ELF-1 (cell line): ENCODE measurements at places on chromosomes 2 and 18.

GRCh38 chr2:231667496-231667895 is 40.8 kb upstream of the PTMA start:
- DNase-seq = no peak

GRCh38 chr2:207960911-207961310 is 64.4 kb downstream of the PLEKHM3 start:
- no peak for DNase-seq

DNA sequence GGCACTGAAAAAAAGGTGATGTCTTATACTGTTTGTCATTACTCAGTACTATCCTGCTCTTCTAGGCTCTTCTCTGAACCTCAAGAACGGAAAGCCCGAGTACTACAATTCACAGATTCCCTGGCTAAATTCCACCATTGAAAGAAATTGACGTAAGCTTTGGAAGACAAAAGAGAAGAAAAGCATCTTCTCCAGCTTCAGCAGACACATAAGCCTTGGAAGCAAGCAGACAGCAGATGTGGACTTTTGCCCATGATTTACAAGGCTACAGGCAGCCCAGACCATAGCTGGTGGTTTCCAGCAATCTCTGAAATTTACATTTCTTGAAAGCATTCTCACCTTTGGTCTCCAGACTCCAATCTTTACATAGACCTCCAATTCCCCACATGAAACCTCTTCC is 289.0 kb downstream of the C1D start:
- DNase-seq = no peak

DNA sequence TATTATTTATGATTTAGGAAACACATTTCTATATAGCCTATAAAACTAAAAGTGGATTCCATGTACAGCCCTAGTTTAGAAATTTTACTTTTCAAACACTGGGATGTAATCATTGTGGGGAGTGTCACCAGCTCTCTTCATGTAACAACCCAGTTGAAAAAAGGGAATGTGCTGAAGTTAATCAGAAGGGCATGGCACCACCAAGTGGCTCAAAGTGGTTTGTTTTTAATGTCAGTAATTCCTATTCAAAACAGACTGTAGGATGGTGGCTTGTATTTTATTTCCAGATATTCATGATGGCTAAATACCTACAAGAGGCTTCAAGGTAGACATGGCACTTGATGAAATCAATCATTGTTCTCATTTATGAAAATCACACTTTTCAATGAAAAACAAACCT is 58.1 kb upstream of the TMEM182 start:
- peak; percentile 7 for DNase-seq

DNA sequence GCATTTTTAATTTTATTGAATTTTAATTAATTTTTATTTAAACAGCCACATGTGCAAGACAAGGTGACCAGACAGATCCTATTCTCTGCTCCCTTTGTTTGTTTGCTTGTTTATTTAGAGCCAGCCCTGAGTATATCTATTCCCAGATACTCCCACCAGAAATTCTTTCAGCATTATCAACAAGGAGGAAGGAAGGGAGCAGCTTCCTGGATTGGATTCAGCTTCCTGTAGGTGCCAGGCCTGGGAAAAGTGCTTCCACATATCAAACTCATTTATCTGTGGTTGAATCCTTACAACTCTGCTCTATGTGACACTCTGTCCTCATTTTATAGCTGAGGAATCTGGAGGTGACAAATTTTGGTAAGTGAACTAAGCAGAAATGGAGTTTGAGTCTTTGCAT is 60.5 kb upstream of the KLF7 start:
- no peak for DNase-seq

GRCh38 chr18:24763765-24764513 is 303.5 kb downstream of the HRH4 start:
- no peak for DNase-seq

- peak; percentile 66 for DNase-seq
Measured at GRCh38 chr18:23716516-23716915, 27.3 kb downstream of the LAMA3 start.

DNA sequence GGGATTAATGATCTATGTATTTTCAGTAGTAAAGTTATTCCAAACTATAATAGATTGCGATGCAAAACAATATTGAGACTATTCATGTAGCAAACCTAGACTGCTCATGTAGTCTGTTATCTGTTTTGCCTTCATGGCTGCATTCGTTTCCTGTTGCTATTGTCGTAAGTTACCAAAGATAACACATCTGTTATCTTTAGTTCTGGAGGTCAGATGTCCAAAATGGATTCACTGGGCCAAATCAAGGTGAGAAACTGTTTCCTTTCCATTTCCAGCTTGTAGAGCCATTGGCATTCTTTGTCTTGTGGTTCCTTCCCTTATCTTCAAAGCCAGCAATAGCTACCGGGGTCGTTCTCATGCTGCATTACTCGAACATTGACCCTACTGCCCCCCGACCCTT is 20.9 kb downstream of the ITGAV start:
- DNase-seq = no peak

- DNase-seq = no peak
Measured at GRCh38 chr2:202064881-202065230, 8.2 kb upstream of the KIAA2012 start.

- DNase-seq = no peak
Measured at GRCh38 chr2:131011486-131011885, 81.8 kb downstream of the FAM168B start.

GRCh38 chr2:237934186-237934585 is 32.6 kb upstream of the UBE2F start:
- peak; percentile 33 for DNase-seq

DNA sequence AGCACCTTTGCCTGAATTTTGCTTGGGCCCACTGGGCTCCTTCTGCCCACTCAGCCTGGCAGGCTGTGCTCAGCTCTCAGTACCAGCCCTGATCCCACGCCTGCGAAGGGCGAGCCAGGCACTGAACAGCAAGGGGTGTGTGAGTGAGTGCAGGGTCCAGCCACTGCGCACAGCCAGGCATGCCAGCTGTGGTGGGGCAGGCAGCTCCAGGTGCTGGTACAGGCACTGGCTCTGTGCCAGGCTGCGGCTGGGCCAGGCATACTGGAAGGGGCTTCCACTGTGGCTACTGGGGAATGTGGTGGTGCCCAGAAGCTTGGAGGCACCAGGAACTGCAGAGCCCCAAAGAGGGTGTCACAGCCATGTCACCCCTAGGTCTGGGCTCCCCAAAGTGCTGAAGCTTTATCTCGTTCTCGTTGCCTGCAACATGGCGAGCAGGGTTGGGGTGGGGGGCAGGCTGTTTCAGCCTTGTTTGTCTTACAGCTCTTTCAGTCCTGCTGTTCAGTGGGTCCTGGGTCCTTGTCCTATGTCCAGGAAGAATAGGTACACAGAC is 8.8 kb downstream of the DYSF start:
- DNase-seq = no peak

GRCh38 chr2:38922902-38923301 is 33.2 kb downstream of the ARHGEF33 start:
- DNase-seq = no peak

- DNase-seq = peak; percentile 25
Measured at GRCh38 chr18:45782662-45783061, 42.8 kb upstream of the SIGLEC15 start.

GRCh38 chr18:45277908-45278307 is 337.4 kb upstream of the SLC14A2 start:
- DNase-seq = no peak

- DNase-seq = no peak
Measured at GRCh38 chr2:65658881-65659280, 226.5 kb upstream of the SPRED2 start.

GRCh38 chr18:57209713-57210106 is 62.8 kb downstream of the BOD1L2 start:
- DNase-seq = no peak

DNA sequence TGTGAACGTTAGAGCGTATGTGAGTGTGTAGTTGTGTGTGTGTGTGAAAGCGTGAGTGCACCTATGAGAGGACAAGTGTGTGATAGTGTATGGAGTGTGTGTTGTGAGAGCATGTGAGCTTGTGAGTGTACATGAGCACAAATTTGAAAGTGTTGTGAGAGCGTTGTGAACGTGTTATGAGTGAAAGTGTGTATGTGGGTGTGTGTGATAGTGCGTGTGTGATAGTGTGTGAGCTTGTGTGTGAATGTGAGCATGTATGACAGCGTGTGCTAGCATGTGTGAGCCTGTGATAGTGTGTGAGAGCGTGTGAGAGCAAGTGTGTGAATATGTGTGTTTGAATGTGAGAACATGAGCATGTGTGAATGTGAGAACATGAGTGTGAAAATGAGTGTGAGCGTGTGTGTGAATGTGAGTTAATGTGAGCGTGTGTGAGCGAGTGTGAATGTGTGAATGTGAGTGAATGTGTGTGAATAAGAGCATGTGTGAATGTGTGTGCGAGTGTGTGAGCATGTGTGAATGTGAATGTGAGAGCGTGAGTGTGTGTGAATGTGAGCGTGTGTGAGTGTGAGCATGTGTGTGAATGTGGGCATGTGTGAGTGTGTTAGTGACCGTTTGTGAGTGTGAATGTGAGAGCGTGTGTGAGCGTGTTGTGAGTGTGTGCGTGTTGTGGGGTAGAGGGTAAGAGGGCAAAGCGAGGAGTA is 25.0 kb downstream of the RALB start:
- DNase-seq = no peak

- peak; percentile 51 for DNase-seq
Measured at GRCh38 chr2:202418511-202418910, 42.4 kb downstream of the BMPR2 start.

- no peak for DNase-seq
Measured at GRCh38 chr2:230636684-230637271, 75.9 kb upstream of the CAB39 start.

DNA sequence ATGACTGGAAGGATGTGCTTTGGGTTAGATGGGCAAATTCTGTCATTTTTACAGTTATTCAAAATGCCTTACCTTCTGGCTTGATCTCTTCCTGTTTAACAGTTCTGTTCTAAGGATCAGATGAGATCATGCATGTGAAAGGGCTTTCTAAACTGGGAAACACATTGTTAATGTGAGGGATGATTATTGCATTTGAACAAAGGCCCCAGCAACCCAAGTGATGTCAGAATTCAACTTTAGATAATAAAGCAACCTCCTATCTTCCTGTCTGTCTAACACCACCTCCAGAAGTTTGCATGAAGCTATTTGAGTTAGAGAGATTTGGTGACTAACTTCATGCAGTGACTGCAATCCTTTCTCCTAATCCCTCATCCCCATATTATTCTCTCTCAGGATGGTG is 77.8 kb upstream of the B3GNT2 start:
- no peak for DNase-seq

- DNase-seq = no peak
Measured at GRCh38 chr2:28538652-28539051, 42.8 kb downstream of the PLB1 start.

- no peak for DNase-seq
Measured at GRCh38 chr2:142893241-142893640, 15.8 kb downstream of the KYNU start.

GRCh38 chr2:232484628-232485347 is 2.8 kb downstream of the ECEL1 start:
- no peak for DNase-seq

GRCh38 chr18:32469190-32469651 is 1.5 kb downstream of the GAREM1 start:
- DNase-seq = peak; percentile 32

DNA sequence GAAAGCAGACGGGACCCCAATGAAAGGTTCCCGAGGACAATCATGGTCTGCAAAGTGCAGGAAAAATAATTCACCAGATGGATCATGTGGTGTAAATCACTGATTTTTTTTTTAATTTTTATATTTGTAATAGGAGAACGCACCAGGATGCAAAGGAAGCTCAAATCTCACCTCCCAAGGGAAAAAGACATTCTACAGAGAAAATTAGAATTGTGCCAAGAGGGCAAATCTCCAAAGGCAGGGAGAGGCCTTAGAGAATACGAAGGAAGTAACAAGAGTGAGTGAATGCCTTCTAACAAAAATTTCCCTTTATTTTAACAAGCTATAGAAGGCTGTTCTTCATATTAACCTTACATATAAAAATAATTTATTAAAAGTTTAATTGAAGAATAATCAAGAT is 90.9 kb downstream of the ANKRD44 start:
- DNase-seq = no peak

DNA sequence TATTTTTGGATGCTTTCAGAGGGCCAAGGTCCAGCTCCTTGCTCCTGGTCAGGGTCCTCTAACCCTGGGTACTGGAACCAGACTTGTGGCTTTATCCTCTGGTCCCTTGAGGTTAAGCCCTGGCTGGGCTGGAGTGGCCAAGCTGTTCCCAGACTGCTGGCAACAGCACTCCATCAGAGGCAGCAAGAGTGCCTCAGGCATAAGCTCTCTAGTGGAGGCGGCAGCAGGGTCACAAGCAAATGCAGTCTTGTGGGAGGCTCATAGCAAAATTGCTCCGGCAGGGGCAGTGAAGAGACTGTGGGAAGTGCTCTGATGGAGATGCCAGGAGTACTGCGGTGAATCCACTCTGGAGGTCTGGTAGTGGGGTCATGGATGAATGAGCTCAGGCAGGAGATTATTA is 128.9 kb upstream of the OTOS start:
- no peak for DNase-seq

- no peak for DNase-seq
Measured at GRCh38 chr2:98508709-98509066, 64.0 kb downstream of the INPP4A start.

DNA sequence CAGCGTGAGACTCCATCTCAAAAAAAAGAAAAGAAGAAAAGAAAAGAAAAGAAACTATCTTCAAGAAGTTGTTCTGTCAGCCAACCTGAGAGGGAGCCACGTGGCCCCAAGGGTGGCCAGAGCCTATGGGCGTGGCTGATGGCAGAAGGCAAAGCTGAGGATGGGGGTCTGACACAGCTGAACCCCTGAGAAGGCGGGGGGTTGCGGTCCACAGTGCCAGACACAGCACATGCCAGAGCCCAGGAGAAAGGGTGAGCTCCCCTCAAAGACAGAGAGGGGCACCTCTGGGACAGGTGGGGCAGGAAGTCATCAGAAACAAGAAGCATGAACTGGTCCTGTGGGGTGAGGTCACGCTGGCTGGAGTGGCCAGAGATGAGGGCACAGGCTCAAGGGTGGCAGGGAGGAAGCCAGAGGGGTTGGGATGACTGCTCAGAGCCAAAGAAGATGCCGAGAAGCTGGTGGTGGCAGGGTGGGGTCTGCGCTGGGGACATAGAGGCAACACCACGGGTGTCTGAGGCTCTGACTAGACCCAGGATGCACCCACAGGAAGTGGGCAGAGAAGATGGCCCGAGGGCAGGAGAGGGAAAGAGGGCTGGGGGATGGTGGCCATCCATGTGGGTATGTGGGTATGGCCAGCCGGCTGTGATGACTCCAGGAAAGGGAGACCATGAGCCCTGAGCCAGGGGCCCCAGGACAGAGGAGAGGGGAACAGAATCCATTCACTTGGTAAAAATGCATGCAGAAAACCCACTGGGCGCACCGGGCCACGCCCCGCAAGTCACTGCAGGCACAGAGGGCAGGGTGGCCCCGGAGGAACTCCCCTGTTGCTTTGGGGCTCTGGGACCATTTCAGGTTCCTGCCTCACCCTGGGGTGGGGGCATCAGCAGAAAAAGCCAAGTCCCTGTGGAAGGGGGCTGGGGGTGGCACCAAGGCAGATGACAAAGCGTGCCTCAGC is 8.4 kb downstream of the KIF1A start:
- DNase-seq = no peak

GRCh38 chr2:238263204-238264071 is 23.6 kb upstream of the HES6 start:
- DNase-seq = peak; percentile 91

GRCh38 chr2:225113371-225114015 is 71.2 kb upstream of the DOCK10 start:
- no peak for DNase-seq

GRCh38 chr2:99615247-99615771 is 125.5 kb upstream of the REV1 start:
- DNase-seq = peak; percentile 31
